Osteocyte (in vitro differentiated cells): ENCODE measurements at places on chromosomes 11 and 22. TPM values are rescaled to one million over a fixed set of nuclear protein-coding genes. Genes with fewer than 3 reads are reported as not detected.

NNMT gene
- total RNA-seq: 65.4 and 79.5 TPM in 2 replicates

- no peak overlapping the region for H3K4me3 ChIP-seq
- DNase-seq: peak; percentile 89
- peaks cover 24% of the 10 kb centered on the region for H3K27me3 ChIP-seq
- no peaks in the 10 kb centered on the region for H3K36me3 ChIP-seq
These were observed 10.7 kb upstream of the ACCSL start for GRCh38 chr11:44036811-44037657.

- peaks cover 31% of the 10 kb centered on the region for H3K4me1 ChIP-seq
- H3K36me3 ChIP-seq: peaks cover 68% of the 10 kb centered on the region
- no peak overlapping the region for H3K27ac ChIP-seq
- DNase-seq: no peak
- no peaks in the 10 kb centered on the region for H3K27me3 ChIP-seq
These were observed 8.2 kb downstream of the DDX17 start for GRCh38 chr22:38497869-38498268.

LGR4 gene
- total RNA-seq: 59.5 and 61.9 TPM in 2 replicates

- H3K27me3 ChIP-seq: no peaks in the 10 kb centered on the region
- no peaks in the 10 kb centered on the region for H3K36me3 ChIP-seq
- no peak overlapping the region for H3K27ac ChIP-seq
- H3K4me3 ChIP-seq: no peak overlapping the region
- no peak for DNase-seq
- no peaks in the 10 kb centered on the region for H3K4me1 ChIP-seq
These were observed 252.4 kb downstream of the GRM5 start for GRCh38 chr11:88813233-88813915.

DNA sequence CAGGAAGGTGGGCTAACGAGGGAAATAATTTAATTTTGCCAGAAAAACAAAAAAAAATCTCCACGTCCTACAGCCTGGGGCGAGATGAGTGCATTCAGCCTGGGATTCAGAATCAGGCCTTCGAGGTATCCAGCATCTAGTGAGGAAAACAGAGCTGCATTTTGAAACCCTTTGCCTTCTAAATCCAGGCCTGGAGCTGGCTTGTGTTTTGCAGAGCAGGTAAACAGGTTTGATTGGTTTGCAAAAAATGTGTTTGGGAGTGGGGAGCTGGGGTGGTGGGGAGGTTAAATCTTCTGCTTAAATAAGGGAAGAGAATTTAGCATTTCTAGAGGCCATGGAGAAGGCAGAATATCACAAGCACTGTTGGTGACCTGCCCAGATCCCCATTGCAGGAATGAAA is 29.7 kb upstream of the RASD2 start:
- H3K36me3 ChIP-seq: no peaks in the 10 kb centered on the region
- H3K27ac ChIP-seq: no peak overlapping the region
- peaks cover 29% of the 10 kb centered on the region for H3K27me3 ChIP-seq
- no peaks in the 10 kb centered on the region for H3K4me1 ChIP-seq
- no peak for DNase-seq

DNA sequence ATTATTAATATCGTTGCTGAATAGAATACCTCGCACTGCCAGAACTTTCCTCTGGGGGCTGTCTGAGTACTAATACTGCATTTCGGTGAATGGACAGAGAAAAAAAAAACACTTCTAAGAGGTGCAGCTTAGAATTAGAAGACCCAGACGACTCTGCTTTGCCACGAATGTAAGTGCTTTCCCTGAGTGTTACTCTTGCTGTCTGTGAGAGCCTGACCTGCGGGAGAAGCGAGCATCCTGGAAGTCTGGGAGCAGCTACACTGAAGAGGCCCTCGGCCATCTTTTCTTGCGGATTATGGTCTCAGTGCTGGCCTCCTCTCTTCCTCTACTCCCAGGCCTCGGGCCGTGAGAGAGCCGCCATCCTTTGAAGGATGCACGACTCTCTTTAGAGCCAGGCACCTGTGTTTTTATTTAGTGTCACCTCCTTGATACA is 94.9 kb downstream of the SCN3B start:
- peak overlapping the region; percentile 63 for H3K4me3 ChIP-seq
- H3K27me3 ChIP-seq: peaks cover 19% of the 10 kb centered on the region
- H3K27ac ChIP-seq: no peak overlapping the region
- no peak for DNase-seq

DNA sequence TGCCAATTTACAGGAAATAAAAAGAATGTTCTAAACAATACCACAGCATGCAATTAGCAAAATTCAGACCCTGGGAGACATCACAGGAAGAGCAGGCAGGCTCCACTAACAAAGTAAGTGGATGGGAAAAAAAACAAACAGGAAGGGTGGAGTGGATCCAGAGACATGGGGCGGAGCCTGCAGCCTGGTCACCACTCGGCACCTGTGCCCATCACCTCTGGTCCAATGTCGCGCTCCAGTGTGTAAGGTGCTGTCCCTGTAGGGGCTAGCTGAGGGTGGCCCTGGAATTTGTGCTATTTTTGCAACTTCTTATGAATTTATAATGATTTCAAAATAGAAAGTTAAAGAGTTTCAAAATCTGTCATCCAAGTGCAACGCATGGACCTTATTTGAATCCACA is 11.0 kb upstream of the MOB2 start:
- H3K4me1 ChIP-seq: peaks cover 13% of the 10 kb centered on the region

PIH1D2 gene
- 2.0 and 2.3 TPM in 2 replicates for total RNA-seq

DNA sequence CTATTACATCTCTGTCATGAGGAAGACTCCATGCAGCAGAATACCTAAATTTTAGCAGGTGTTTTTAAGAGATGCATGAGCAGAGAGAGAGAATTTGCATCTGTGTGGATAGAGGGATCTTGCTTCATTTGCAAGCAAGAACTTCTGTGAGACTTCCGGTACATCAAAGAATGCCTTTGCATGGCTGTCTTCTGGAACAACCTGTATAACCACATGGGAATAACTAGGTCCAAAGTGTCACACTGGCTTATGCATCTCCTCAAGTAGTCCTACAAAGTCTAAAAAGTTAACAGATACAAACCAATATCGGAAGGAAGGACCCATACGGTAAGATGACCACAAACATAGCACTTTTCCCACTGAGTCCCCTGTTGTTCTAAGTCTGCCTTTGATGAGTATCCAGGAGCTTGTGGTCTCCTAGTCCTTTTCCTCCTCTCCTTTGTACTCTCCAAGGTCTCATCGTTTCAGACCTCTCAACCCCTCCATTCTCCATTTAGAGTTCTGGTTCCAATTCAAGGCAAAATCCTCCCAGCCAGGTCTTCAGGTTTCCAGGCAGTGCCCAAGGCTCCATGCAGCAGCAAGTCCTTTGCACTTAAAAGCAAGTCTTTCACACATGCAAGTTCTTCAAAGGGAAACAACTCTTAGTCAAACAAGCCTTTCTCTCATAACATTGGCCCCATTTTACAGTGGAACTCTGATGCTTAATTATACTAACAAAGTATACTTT is 581.7 kb upstream of the ARHGAP42 start:
- no peak overlapping the region for H3K4me3 ChIP-seq
- H3K36me3 ChIP-seq: no peaks in the 10 kb centered on the region
- no peaks in the 10 kb centered on the region for H3K4me1 ChIP-seq

DNA sequence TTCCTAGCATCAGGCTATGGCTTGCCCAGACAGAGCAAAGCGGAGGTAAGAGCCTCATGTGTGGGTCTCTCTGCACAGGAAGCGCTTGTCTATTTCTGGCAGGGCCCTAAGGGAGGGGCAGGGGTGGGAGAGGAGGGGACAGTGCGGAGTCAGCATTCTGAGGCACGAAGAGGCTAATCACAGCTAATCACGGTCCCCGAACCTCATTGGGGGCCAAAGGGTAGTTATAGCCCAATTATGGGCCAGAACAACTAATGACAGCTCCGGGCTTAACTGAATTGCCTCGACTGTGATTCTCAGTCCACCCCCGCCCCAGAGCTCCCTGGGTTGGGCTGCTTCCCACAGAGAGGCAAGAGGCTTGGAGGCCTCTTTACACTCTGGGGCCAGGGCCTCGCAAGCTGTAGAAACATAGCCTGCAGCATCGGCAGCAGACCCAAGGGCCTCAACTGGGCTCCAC is 72.7 kb upstream of the PRDM11 start:
- no peak overlapping the region for H3K4me3 ChIP-seq
- peaks cover 21% of the 10 kb centered on the region for H3K4me1 ChIP-seq
- H3K27ac ChIP-seq: no peak overlapping the region

DNA sequence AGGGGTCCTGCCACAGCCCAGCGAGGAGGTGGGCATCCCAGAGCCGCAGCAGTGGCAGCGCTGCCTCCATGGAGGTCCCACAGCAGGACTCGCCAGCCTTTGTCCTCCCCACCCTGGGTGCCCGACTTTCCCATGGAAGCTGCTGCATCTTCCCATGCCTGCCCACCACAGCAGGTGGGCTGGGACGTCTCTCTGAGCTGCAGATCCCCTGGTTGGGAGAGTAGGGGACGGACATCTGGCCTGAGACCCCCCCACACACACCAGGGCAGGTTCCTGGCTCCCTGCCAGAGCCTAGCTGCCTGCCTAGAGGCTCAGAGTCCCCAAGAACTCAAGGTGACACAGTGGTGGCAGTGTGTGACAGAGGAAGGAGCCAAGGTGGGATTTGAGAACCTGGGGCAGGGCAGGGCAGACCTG is 21.5 kb upstream of the PRR5 start:
- no peaks in the 10 kb centered on the region for H3K36me3 ChIP-seq
- H3K27me3 ChIP-seq: peaks cover 5% of the 10 kb centered on the region
- H3K27ac ChIP-seq: no peak overlapping the region
- peaks cover 10% of the 10 kb centered on the region for H3K4me1 ChIP-seq

- H3K4me3 ChIP-seq: no peak overlapping the region
- H3K27ac ChIP-seq: no peak overlapping the region
- H3K4me1 ChIP-seq: peaks cover 20% of the 10 kb centered on the region
- DNase-seq: no peak
These were observed 3.6 kb upstream of the IGF2 start for GRCh38 chr11:2142762-2143202.

BCO2 gene
- total RNA-seq: 1.4 and 1.5 TPM in 2 replicates

GRCh38 chr11:112837162-112837826 is 123.9 kb upstream of the NCAM1 start:
- no peaks in the 10 kb centered on the region for H3K27me3 ChIP-seq
- H3K36me3 ChIP-seq: no peaks in the 10 kb centered on the region
- H3K4me1 ChIP-seq: no peaks in the 10 kb centered on the region
- H3K27ac ChIP-seq: no peak overlapping the region
- H3K4me3 ChIP-seq: no peak overlapping the region
- no peak for DNase-seq

DNA sequence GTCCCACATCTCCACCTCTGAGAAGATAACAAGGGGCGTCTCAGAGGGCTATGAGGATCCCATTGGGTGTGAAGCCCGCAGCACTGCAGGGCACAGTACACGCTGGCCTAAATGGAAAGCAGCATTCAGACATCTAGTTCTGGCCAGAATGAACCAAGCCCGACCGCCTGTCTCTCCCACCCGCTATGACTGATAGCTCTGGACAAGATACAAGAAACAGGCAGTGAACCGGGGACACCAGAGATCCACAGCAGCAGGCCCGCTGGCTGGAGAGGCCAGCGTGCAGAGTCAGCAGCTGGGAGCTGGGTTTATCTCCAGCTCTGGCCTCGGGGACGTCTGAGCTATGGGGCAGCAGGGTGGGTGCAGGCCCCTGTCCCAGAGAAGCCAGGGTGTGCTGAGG is 9.6 kb downstream of the CERK start:
- H3K27ac ChIP-seq: peak overlapping the region; percentile 10
- H3K36me3 ChIP-seq: peaks cover 14% of the 10 kb centered on the region
- peaks cover 32% of the 10 kb centered on the region for H3K4me1 ChIP-seq
- H3K27me3 ChIP-seq: no peaks in the 10 kb centered on the region
- no peak for DNase-seq

GRCh38 chr22:23791738-23792645 is 5.2 kb downstream of the SMARCB1 start:
- no peaks in the 10 kb centered on the region for H3K27me3 ChIP-seq
- H3K36me3 ChIP-seq: peaks cover 15% of the 10 kb centered on the region
- DNase-seq: no peak
- peak overlapping the region; percentile 18 for H3K27ac ChIP-seq
- H3K4me3 ChIP-seq: no peak overlapping the region
- peaks cover 39% of the 10 kb centered on the region for H3K4me1 ChIP-seq

PKNOX2 gene
- total RNA-seq: 78.7 and 89.3 TPM in 2 replicates

GRCh38 chr11:47552056-47552565 is 821 bp downstream of the CELF1 start:
- H3K36me3 ChIP-seq: peaks cover 5% of the 10 kb centered on the region
- DNase-seq: no peak
- peak overlapping the region; percentile 95 for H3K27ac ChIP-seq
- H3K4me3 ChIP-seq: peak overlapping the region; percentile 98
- H3K4me1 ChIP-seq: peaks cover 24% of the 10 kb centered on the region
- no peaks in the 10 kb centered on the region for H3K27me3 ChIP-seq

TSPAN32 gene
- 0.76 and 1.2 TPM in 2 replicates for total RNA-seq

- H3K4me1 ChIP-seq: peaks cover 34% of the 10 kb centered on the region
- peak overlapping the region; percentile 6 for H3K27ac ChIP-seq
- peak; percentile 91 for DNase-seq
- peak overlapping the region; percentile 30 for H3K4me3 ChIP-seq
These were observed 54.1 kb downstream of the WNT11 start for GRCh38 chr11:76152086-76152681.

PGA5 gene
- not detected in 2 replicates for total RNA-seq

EFCAB6 gene
- 1.4 and 1.5 TPM in 2 replicates for total RNA-seq

SLC7A4 gene
- total RNA-seq: not detected in 2 replicates

GRCh38 chr11:121478226-121478894 is 25.6 kb upstream of the SORL1-AS1 start:
- peaks cover 28% of the 10 kb centered on the region for H3K27me3 ChIP-seq
- peaks cover 28% of the 10 kb centered on the region for H3K4me1 ChIP-seq
- DNase-seq: no peak
- peak overlapping the region; percentile 32 for H3K4me3 ChIP-seq

DNA sequence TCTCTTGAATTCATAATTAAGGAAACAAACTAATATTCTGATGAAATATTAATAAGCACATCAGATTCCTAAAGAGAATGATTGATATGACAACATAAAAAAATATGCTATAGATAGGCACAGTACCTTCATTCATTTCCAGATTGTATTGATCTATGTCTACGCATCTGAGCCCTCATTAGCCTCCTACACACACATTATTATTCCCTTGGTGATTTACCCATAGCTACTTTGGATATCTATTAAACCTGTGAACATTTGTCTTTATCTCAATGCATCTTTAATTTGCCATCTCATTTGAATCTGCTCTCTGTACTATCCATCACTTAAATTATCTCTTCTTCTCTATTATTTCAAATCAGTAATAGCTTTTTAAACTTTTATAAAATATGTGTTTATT is 18.4 kb downstream of the SESN3 start:
- no peak overlapping the region for H3K4me3 ChIP-seq
- H3K27ac ChIP-seq: no peak overlapping the region
- peaks cover 4% of the 10 kb centered on the region for H3K4me1 ChIP-seq
- no peak for DNase-seq
- no peaks in the 10 kb centered on the region for H3K27me3 ChIP-seq
- peaks cover 18% of the 10 kb centered on the region for H3K36me3 ChIP-seq

MYOD1 gene
- not detected in 2 replicates for total RNA-seq

PPP2R1B gene
- total RNA-seq: 25.2 and 26.0 TPM in 2 replicates

HTR3B gene
- not detected in 2 replicates for total RNA-seq
